ENCODE measurements at places on chromosomes 13 and 19. TPM values are rescaled to one million over a fixed set of nuclear protein-coding genes. Genes with fewer than 3 reads are reported as not detected.

- DNase-seq = no peak
These were observed 18.0 kb upstream of the C1QTNF9B start for GRCh38 chr13:23915308-23915707.

KLK5 gene
- total RNA-seq = 1,207 TPM

DNA sequence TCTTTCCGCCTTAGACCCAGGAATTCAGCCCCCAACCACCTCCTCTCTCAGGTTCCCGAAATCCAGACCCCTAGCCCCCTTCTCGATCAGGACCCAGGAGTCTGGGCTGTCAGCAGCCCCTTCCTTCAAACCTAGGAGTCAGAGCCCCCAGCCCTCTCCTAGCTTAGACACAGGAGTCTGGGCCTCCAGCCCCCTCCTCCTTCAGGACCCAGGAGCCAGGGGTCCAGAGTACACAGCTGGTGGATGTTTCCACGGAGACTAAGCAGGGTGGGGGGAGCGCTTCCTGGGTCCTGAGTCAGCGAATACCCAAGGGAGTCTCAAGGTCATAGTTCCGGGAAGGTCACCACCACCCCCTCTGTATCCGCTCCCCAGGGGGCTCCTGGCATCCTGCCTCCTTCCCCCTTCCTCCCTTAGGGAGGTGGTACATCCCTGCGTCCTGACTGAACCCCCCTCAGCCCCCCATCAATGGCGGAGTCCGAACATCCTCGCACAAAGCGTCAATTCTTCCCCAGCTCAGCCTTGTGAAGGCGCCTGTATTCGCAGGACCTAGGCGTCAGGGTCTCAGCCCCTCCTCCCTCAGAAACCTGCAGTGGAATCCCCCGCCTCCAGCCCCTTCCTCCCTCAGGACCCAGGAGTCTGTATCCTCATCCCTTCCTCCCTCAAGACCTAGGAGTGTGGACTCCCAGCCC lies 4.6 kb downstream of the CADM4 start:
- no peak for DNase-seq

DNA sequence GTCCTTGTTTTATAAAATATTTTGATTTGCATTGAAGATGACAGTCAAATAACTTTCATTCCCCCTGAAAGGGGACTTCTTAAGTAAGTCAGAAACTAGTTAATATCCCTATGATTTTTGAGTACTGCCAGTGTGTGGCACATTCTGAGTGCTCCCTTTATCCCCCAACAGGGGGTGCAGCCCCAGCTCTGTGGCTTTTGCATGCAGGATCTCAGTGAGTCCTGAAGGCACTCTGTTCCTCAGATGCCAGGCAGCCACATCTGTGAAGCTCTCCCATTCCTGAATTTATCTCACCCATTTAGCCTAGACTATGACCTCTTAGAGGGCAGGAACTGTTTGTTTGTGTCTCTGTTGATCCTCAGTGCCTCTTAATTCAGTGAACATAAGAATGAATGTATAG lies 123.1 kb downstream of the CDK8 start:
- DNase-seq = peak; percentile 4

CGB1 gene
- not detected for total RNA-seq

VAV1 gene
- 0.17 TPM for total RNA-seq

GRCh38 chr13:67620665-67621064 lies 390.5 kb upstream of the PCDH9 start:
- DNase-seq = no peak

LRFN3 gene
- 4.3 TPM for total RNA-seq

PRR22 gene
- total RNA-seq = 6.0 TPM

ZNF471 gene
- total RNA-seq = 10.4 TPM

SLC10A2 gene
- not detected for total RNA-seq

GDF15 gene
- 93.2 TPM for total RNA-seq

Data from mammary epithelial cell (primary cell).